ENCODE measurements at places on chromosomes 16 and 17.

GRCh38 chr16:69319381-69319780 is 8.2 kb downstream of the VPS4A start:
- DNase-seq = no peak

DNA sequence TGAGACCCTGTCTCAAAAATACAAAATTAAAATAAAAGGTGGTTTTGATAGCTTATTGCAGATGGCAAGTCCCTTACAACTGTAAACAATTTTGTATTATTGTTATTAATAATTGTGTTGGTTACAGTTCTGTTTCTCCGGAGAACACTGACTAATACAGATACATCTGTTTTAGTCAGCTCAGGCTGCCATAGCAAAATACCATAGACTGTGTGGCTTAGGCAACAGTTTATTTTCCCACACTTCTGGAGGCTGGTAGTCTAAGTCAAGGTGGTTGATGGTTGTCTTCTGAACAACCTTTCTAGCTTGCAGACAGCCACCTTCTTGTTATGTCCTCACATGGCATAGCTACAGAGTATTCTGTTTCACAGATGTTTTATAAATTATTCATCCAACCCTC is 14.2 kb upstream of the IL21R start:
- no peak for DNase-seq

- no peak for DNase-seq
Observed at GRCh38 chr17:7120123-7120522, 5.5 kb upstream of the ASGR2 start.

- DNase-seq = no peak
Observed at GRCh38 chr17:37168731-37169353, 206.9 kb upstream of the C17orf78 start.

DNA sequence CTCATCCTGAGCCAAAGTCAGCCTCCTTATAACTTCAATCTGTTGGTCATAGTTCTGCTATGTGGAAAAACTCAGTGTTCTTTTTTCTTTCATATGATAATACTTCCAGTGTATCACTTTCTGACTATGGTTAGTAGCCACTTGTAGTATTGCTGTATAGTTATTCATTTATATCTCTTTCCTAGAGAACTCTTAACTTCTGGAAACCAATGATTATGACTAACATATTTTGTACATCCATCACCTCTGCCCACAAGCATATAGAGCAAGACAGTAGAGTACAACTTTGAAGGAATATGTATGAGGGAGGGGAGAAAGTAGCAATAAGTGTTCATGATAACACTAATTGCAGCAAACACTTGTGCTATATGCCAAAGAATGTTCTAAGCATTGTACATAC is 38.6 kb downstream of the COX10 start:
- DNase-seq = no peak

GRCh38 chr16:88569614-88569984 is 604 bp upstream of the ZC3H18 start:
- no peak for DNase-seq

DNA sequence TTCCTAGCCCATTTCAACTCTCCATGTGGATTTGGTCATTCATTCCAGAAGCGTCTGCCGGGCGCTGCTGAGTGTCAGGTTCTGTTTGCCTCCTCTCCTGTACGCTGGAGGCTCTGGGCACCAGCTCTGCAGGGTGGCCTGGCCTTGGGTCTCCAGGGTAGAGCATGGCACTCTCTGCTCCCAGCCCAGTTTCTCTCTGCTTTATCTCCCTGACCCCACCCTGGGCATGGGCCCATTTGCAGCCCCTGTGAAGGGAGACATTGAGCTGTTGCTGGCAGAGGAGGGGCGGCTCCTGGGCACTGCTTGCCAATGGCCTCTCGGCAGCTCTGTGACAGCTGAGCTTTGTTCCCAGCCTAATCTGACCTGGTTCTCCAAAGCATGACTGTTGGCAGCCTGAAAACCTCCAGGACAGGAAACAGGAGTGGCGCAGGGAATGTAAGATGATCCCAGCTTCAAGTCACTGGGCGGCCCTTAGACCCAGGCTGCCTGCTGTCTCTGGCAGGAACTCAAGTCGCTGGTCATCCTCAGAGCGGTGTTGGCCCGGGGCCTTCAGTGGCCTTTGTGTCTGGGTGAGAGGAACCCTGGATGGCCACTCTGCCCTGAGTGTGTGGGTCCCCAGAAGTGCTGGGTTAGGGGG is 146.8 kb downstream of the SEC14L1 start:
- DNase-seq = peak; percentile 72

- no peak for DNase-seq
Observed at GRCh38 chr17:40191237-40192208, 14.3 kb downstream of the RAPGEFL1 start.

- DNase-seq = no peak
Observed at GRCh38 chr16:86931410-86931941, 353.1 kb downstream of the FOXL1 start.

GRCh38 chr16:84286578-84287240 is 8.0 kb upstream of the WFDC1 start:
- DNase-seq = peak; percentile 39

GRCh38 chr17:1787301-1787902 is 25.5 kb downstream of the SERPINF1 start:
- peak; percentile 81 for DNase-seq

GRCh38 chr17:67093348-67093747 is 49.0 kb downstream of the CACNG1 start:
- no peak for DNase-seq

- no peak for DNase-seq
Observed at GRCh38 chr17:53270936-53271335, 551.8 kb upstream of the KIF2B start.

- DNase-seq = no peak
Observed at GRCh38 chr16:85083051-85083639, 29.1 kb downstream of the CIBAR2 start.

DNA sequence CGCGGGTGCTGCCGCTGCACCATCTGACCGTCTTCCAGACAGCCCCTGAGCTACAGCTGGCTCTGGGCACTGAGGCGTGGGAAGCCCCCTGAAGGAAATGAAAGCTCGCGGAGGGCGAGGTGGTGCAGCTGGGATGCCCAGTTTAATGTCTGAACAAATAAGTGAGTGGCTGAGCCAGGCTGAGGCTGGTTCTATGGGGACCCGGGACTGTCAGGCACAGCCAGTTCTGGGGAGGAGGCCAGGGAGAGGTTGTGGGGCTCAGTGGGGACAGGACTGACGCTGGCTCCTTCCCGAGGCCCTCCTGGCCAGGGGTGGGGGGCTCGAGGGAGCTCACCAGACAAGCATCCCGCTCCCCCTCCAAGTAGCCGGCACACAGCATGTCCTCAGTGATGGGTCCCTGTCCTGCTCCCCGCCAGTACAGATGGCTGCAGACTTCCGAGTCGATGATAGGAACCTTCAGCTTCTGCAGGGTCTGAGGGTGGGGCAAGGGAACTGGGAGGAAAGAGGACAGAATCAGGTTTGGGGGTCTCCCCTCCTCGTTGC is 4.4 kb downstream of the PRSS22 start:
- no peak for DNase-seq

DNA sequence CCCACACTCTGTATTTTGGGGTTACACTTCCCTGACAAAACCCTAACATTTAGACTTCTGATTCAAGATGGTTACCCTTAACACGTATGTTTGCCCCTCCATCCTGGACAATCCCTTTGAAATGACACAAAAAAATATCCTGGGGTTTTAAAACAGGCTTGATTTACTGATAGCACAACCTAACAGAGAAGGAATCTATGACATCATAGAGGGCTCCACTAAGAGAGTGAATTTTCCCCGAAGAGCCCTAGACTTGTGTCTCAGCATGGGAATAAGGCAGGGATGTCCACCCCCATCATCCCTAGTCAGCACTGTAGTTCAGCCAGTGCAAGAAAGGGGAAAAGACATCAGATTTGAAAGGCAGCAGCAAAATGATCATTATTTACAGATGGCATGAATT is 15.8 kb upstream of the SRCIN1 start:
- DNase-seq = no peak
